ENCODE measurements at places on chromosomes 6 and 20. TPM values are rescaled to one million over a fixed set of nuclear protein-coding genes. Genes with fewer than 3 reads are reported as not detected.
A peak's percentile ranks its signal among the peaks of the same experiment; 100 is the strongest.

- no peak overlapping the region for H3K27ac ChIP-seq
- peaks cover 2% of the 10 kb centered on the region for H3K27me3 ChIP-seq
- peaks cover 10% of the 10 kb centered on the region for H3K4me1 ChIP-seq
- no peak overlapping the region for H3K4me3 ChIP-seq
- H3K36me3 ChIP-seq, result no peaks in the 10 kb centered on the region
Measured at GRCh38 chr6:14857001-14857400, 388.9 kb upstream of the JARID2 start.

GRCh38 chr20:64130271-64130670 lies 22.9 kb upstream of the NPBWR2 start:
- H3K4me1 ChIP-seq, result peaks cover 2% of the 10 kb centered on the region
- peak; percentile 3 for DNase-seq
- no peak overlapping the region for H3K27ac ChIP-seq
- peaks cover 6% of the 10 kb centered on the region for H3K27me3 ChIP-seq
- no peak overlapping the region for H3K4me3 ChIP-seq

- no peak for DNase-seq
- H3K4me1 ChIP-seq, result peaks cover 2% of the 10 kb centered on the region
- no peak overlapping the region for H3K4me3 ChIP-seq
- no peaks in the 10 kb centered on the region for H3K27me3 ChIP-seq
Measured at GRCh38 chr20:32241807-32242206, 34.1 kb downstream of the POFUT1 start.

DNA sequence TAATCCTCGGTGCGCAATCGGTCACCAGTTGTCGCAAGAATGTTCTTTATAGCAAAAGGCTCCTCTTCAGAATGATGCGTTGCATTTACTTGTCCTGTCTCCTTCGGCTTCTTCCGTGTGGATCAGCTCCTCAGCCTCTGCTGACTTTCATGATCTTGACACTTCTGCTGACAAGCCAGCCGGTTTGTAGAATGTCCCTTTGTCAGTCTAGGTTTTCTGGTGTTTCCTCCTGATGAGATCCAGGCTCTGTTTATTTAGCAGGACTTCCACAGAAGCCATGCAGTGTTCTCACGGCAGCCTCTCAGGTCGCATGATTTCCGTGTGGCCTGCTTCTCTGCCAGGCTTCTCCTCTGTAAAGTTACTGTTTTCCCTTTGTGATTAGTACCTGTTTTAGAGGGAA lies 66.9 kb downstream of the STX11 start:
- H3K36me3 ChIP-seq, result peaks cover 4% of the 10 kb centered on the region
- H3K27ac ChIP-seq, result no peak overlapping the region
- peaks cover 5% of the 10 kb centered on the region for H3K4me1 ChIP-seq
- peaks cover 21% of the 10 kb centered on the region for H3K27me3 ChIP-seq
- H3K4me3 ChIP-seq, result peak overlapping the region; percentile 95

CST9 gene
- not detected for total RNA-seq

- peak; percentile 80 for DNase-seq
- peaks cover 9% of the 10 kb centered on the region for H3K27me3 ChIP-seq
- H3K27ac ChIP-seq, result no peak overlapping the region
- no peaks in the 10 kb centered on the region for H3K36me3 ChIP-seq
- no peaks in the 10 kb centered on the region for H3K4me1 ChIP-seq
Measured at GRCh38 chr6:32047855-32048766, 9.9 kb downstream of the CYP21A2 start.

DNA sequence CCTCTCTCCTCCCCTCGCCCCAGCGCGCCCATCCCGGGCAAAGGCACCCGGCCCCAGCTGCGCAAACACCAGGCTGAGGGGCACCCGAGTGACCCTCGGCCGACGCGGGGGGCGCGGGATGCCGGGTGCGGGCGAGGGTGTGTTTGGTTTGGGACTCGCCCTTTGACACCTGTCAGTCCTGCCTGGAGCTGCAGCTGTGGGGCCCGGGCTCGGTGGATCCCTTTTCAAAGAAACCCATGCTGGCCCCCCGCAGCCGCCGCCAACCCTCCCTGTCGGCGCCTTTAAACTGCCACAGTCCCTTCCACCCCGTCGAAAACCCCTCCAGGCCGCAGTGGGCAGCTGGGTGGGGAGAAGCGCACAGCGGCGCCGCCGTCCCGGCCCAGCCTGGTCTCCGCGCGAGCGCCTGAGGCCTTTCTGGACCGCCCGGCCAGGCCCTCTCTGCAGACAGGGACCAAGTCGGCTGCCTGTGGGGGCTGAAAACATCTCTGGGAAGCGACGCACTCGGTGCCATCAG lies 5.5 kb downstream of the FOXQ1 start:
- peaks cover 7% of the 10 kb centered on the region for H3K4me1 ChIP-seq
- peaks cover 17% of the 10 kb centered on the region for H3K27me3 ChIP-seq
- peaks cover 10% of the 10 kb centered on the region for H3K36me3 ChIP-seq

GRCh38 chr20:621125-621756 lies 11.1 kb upstream of the TCF15 start:
- H3K4me3 ChIP-seq, result no peak overlapping the region
- H3K4me1 ChIP-seq, result peaks cover 7% of the 10 kb centered on the region
- no peak for DNase-seq
- H3K36me3 ChIP-seq, result peaks cover 22% of the 10 kb centered on the region
- H3K27me3 ChIP-seq, result peaks cover 2% of the 10 kb centered on the region
- no peak overlapping the region for H3K27ac ChIP-seq

DNA sequence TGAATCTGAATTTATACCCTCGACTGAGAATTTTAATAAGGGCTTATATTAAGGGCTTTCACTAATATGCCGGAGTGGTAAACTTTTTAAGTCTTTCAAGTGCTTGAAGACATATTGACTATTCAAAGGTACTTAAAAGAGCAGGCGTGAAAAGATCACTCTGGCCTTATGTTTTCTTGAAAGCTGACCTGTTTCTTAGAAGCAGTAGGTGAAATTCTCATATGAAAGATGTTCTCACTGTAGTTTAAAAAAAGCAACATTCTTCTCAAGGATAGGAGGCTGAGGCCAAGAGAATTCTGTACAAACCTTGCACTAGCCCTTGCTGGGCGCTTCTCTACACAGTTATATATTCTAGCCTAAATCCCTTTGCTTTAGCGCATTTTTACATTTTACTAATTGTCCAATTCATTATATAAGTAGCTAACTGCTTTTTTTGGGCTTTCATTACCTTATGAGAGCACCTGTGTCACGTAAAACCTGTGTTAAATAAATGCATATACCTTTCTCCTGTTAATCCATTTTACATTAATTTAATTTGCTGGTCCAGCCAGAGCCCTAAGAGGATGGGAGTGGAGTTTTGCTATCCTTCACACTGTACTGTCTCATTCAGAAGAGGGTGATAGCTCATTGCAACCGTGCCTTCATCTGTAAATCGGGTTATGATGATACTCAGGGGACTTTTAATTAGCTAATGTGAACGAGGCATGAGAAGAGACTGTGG lies 59.6 kb upstream of the HFE start:
- peak overlapping the region; percentile 87 for H3K27ac ChIP-seq
- H3K4me3 ChIP-seq, result peak overlapping the region; percentile 97
- H3K27me3 ChIP-seq, result peaks cover 9% of the 10 kb centered on the region

DNA sequence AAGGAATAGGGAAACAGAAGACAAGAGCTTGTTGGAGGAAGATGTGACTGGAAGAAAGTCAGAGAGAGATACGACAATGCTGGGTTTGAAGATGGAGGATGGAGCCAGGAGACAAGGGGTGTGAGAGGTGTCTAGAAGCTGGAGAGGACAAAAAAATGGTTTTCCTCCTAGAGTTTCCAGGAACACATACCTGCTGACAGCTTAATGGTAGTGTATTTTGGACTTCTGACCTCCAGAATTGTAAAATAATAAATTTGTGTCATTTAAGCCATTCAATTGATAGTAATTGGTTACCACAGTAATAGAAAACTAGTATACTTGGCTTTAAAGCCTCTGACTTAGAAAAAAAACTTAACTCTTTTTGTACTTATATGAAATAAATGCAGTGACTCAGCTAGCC lies 3.6 kb downstream of the AIG1 start:
- no peak overlapping the region for H3K27ac ChIP-seq
- DNase-seq, result no peak
- H3K4me3 ChIP-seq, result no peak overlapping the region

GPX5 gene
- not detected for total RNA-seq

All from glutamatergic neuron (in vitro differentiated cells).